ENCODE measurements at places on chromosomes 7 and 10.

DNA sequence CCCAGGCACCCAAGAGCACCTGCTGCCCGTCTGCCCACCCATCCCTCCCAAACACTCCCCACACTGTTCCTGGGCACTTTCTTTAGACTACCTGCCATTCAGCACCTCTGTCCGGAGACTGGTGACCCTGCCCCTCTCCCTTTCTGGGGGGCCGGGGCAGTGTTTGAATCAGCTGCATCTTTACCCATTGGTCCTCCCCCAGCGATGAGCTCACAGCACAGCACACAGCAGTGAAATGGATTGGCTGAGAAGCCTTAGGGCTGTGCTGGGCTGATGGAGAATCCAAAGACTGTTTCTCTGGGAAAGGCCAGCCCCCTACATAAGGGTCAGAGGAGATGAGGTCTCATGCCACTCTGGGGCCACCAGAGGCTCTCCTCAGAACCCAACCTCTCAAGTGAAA, 40.2 kb downstream of the VWA2 start:
- DNase-seq = no peak

GRCh38 chr10:24439935-24440334, 231.0 kb downstream of the KIAA1217 start:
- DNase-seq = no peak

GRCh38 chr7:86372262-86372661, 271.4 kb upstream of the GRM3 start:
- no peak for DNase-seq

DNA sequence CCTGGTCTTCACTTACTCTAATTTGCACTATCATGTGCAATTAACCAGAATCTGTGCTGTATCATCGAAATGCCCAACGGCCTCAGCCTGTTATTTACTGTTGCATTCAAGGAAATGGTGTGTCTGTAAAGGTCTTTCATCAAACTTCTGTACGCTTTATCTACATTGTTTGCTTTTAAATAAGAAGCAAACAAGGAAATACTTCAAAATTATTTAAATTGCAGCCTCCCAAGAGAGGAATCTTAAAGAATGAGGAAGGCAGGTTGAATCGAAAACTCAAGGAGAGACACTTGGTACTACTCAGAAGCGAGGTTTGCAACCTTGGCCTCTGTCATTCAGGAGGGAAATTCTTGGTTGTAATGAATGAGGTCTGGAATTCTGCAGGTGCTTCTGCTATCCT, 40.7 kb downstream of the MGAM start:
- no peak for DNase-seq

DNA sequence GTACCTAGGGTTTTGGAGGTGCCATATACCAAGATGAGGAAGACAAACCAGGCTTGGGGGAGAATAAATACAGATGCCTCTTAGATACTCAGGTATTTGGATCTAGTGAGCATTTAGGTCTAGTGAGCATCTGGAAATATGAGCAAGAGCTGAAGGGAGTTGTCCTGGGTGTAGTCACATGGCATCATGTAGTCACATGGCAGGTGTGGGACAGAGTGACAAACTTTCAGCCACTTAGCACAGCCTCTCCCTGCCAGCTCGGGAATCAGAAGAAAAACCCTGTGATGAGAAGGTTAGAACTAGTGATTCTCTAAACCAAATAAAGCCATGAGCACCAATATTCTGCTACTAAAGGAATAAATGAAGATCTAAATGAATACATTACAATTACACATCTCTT, 24.3 kb downstream of the RGR start:
- no peak for DNase-seq

DNA sequence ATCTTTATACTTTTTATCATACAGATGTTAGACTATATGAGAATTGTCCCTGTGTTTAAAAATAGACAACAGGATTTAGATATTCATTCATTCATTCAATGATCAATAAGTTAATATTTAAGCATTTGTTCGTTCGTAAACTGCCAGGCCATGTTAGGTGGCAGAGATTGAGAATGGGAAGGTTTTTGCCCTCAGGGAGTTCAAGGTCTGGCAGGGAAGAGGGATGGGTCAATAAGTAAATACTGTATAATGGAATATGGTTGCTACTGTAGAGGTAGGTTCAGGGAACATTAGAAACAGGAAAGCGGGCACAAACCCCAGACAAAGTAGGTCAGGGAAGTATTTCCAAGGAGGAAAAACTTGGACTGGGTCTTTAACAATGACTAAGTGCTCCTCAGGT, 64.6 kb downstream of the SEM1 start:
- no peak for DNase-seq

DNA sequence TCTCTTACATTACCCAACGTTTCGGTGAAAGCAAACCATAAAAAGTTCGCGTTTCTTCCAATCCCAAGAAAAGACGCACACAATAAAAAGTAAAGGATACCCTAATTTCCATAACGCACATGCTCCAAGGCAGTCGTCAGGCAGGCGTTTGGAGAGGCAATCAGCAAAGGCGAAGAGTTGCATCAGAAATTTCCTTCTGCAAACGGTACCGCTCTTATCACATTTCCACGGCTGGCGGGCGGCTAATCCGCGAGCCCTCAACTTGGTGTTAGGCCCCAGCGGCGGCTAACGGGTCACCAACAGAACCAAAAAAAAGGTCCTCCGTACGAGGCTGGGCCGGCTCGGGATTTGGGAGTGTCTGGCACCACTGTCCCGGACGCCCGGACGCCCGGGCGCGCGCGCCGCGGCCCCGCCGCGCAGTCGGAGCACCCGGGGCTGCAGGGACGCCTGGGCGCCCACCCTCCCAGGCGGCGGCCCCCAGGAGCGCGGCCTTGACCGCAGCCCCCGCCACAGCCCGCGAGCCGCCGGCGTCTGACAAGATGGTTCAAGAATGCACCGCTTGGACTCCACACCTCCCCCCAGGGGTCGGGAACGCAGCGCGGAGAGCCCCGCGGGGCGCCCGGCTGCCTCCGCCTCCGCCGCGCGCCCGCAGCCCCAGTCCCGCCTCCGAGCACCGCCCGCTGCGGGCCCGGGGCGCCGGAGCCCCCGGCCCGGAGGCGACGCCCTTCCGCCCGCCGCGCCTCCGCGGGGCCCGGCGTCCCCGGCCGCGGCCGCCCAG, 9.8 kb upstream of the GRB10 start:
- no peak for DNase-seq

- DNase-seq = no peak
These were observed 298.0 kb upstream of the KCND2 start for GRCh38 chr7:119974972-119975371.

- DNase-seq = no peak
These were observed 12.2 kb upstream of the SAMD9L start for GRCh38 chr7:93160410-93160809.

- DNase-seq = no peak
These were observed 26.7 kb downstream of the TBC1D12 start for GRCh38 chr10:94428766-94429707.

- no peak for DNase-seq
These were observed 18.0 kb upstream of the JAKMIP3 start for GRCh38 chr10:132047575-132048293.

DNA sequence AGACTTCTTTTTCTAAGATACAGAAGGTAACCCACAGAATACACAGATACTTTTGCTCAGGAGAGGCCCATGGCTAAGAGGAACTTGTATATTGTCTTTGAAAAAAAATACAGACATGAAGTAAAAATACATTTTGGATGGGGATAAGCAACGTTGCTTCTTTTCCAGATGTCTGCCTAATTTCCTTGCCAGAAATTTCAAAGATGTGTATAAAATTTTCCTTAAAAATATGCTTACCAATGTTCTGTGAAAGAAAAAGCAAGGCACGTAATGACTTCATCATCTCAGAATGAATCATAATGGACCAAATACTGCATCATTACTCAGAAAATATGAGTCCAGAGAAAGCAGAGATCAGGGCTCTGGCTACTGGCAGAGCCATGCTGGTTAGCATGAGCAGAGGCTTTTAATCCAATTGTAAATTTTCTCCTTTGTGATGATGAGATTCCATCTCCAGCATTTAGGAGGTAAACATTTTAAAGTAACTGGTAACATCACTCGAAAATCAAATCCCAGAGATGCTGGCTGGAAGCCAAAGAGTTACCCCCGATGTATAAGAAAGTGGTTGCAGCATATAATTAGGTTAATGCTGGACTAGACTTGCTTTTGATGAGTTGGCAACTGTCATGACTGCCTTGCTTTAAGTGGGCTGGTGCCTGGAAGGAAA, 272.5 kb downstream of the SEMA3A start:
- no peak for DNase-seq

DNA sequence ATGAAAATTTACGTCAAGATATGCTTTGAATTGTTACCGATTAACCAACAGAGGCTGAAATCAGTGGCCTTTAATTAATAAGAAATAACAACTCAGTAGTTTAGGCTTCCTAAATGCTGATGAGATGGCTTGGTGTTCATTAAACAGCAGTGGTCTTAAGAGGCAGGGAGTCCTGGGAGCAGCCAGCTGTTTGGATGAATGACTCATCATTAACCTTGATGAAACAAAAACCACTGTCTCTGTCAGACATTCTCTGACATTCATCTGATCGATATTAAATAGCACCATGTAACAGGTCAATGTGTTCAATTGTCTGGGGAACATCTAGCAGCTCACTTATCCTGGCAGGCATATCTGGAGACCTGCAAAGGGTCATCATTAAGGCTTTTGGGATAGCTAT, 234.2 kb upstream of the LRRN3 start:
- DNase-seq = no peak

DNA sequence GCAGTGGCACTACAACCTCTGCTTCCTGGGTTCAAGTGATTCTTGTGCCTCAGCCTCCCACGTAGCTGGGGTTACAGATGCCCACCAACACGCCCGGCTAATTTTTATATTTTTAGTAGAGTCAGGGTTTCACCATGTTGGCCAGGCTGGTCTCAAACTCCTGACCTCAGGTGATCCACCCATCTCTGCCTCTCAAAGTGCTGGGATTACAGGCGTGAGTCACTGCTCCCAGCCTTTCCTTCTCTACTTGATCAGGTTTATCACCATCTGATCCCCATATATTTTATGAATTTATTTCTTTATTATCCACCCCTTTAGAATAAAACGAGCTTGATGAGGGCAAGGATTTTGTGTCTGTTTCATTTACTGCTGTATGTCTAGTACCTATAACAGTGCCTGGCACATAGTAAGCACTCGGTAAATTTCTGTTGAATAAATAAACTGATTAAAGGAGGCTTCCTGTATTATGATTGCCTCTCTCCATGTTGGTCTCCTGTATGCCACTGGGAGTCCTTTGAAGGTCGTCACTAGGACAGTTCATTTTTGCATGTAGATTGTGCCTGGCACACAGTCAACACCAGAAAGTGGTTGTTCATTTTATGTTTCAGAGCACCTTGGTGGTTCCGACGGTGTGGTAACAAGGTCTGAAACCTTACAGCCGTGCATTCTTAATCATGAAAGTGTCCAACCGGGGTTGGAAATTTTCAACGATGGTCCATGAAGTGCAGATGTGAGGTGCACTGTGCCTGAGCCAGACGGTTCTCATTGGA, 9.6 kb upstream of the EIF3A start:
- DNase-seq = no peak

All from midbrain (tissue), 1 donor.